ENCODE measurements at places on chromosomes 5 and 9.

DNA sequence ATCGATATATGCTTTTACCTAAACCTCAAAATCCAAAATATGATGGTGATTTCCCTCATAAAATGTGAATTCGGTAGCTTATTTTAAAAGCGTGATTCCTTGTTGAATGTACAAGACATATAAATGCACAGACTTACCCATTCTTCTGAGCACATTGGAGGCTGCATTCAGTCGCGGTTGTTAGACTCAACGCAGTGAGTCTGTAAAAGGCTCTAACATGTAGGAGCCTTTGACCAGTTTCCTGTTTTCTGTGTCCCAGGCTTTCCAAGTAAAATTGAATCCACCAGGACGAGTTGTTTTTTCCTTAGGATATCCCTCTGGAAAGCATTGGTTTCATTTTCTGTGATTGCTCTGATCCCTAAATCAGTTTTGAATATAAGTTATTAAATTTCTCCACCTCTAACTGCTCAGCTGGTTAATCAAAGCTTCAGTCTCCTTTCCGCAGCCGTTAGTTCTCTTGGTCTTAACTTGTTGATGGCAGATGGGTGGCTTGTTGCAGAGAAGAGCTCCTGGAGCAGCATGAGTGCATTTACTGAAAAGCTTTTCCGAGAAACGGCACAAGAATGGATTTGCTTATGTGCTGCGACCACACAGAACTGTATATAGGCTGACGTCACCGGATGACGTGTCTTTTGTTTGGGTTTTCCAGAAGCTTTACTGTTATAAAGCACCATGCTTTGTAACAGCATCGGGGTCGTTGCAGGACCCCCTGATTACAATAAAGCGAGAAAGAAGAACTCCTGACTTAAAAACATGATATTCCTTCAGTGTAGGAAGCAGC is at the start of gene LRRTM2:
LRRTM2 (minus strand) TSS at position 565 of the 781 bp plus-strand sequence; CDS start at position 141, 424 bp downstream.
- no peak for DNase-seq

DNA sequence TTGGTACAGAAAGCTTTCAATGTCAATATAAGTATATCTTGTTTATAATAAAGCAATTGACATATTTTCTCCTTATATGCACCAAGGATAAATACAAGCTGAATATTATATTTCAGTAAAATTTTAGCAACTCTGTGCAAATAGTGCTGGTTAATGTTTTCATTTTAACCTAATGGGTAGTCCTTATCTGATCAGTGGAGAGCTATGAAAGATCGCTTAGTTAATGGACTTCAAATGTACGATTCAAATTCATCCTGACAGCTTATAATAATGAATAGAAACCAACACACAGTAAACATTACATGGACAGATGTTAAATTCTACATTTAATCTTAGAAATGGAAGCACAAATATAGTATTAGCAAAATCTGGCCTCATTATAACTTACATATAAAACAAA is 1495.2 kb upstream of the C9orf72 start:
- no peak for DNase-seq

- no peak for DNase-seq
Measured at GRCh38 chr5:131209506-131210150, 38.9 kb downstream of the LYRM7 start.

- DNase-seq: no peak
Measured at GRCh38 chr5:137960141-137960540, 70.9 kb downstream of the PKD2L2 start.

DNA sequence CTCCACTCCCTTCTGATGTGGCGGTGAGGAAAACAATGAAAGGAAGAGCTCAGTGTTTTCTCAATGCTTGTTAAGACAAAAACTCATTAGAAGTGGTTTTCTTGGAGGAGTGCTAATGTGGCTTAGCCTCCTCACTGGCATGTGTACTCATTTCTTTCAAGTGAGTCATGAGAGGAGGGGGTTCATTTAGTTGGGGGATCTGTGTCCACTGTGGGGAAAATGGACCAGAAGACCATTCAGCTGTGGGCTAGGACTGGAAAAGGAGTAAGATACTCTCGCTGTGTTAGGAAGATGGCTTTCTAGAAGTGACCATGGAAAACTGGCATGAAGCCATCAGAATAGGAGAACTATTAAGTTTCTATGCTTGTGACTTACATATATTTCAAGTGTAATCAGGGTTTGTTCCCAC is 23.5 kb downstream of the KLF9 start:
- no peak for DNase-seq

- DNase-seq: no peak
Measured at GRCh38 chr9:124005029-124005771, 6.4 kb upstream of the LHX2 start.

GRCh38 chr9:129142138-129142935 is 31.1 kb downstream of the PTPA start:
- no peak for DNase-seq

- DNase-seq: no peak
Measured at GRCh38 chr5:6762116-6762515, 48.9 kb downstream of the TENT4A start.

DNA sequence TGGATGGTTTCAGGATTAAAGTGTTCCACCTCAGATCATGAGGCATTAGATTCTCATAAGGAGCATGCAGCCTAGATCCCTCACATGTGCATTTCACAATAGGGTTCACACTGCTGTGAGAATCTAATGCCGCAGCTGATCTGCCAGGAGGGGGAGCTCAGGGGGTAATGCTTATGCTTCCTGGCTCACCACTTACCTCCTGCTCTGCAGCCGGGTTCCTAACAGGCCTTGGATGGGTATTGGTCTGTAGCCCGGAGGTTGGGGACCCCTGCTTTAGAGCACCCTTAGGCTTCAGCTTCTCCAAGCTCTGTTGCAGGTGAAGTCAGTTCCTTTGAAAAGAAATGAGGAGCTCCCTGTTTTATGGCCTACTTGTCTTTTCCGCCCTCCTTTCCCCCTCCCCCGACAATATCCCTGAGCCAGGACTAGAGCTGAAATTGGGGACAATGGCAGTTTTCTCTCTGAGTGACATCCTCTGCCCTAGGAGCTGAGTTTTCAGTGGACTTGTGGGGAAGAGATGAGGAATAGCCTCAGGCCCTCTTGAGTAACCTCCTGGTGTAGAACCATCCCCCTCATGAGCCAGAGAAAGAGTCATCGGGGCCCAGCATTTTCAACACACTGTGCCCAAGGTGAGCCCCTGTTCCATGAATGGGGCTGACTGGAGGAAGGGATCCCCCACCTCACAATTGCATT is 16.2 kb upstream of the MAT2B start:
- DNase-seq: peak; percentile 36

- no peak for DNase-seq
Measured at GRCh38 chr5:164577742-164578141, 1072.3 kb downstream of the MAT2B start.

GRCh38 chr5:176740702-176741496 is 69.5 kb upstream of the UNC5A start:
- DNase-seq: no peak

DNA sequence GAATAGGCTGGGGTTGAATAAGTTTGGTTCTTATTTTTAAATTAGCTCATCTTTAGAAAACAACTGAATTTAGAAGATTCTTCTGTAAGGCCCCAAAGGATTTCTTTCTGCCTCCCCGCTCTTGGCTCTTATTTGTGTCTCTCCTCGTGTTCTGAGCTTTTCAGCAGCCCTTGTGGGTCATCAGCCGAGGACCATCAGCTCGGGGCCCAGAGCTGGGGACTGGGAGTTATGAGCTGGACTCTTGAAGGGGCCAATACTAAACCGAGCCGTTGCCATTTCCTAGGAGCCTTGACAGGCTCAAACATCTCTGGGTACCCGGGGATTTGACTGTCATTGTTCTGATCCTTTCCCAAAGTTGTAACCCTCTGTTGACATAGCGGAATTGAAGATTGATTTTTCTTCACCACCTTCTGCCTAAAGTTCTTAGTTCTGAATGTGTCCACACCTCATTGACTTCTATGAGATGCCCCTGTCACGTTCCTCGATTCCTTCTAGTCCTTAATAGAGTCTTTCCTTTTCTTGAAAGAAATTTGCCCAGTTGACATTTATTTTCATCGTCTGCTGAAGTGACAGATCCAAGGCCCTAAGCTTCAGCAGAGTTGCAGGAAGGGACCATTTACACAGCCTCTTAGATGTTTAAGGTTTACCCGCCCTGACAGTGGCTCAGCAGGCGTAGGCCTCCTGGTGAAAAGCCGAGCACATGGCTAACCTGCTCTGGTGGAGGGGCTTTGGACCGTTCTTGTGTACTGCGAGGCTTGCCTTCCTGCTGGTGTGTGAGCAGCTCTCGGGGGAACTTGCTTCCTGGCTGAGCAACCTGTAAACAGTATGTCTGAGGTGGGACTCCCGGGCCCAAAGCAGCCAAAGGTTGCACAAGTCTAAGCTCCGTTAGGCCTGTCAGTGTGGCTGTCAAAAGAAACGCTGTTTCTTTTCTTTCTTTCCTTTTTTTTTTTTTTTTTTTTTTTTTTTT is 24.0 kb downstream of the ABL1 start:
- DNase-seq: no peak

GRCh38 chr9:93235300-93235960 is 51.5 kb downstream of the WNK2 start:
- no peak for DNase-seq

DNA sequence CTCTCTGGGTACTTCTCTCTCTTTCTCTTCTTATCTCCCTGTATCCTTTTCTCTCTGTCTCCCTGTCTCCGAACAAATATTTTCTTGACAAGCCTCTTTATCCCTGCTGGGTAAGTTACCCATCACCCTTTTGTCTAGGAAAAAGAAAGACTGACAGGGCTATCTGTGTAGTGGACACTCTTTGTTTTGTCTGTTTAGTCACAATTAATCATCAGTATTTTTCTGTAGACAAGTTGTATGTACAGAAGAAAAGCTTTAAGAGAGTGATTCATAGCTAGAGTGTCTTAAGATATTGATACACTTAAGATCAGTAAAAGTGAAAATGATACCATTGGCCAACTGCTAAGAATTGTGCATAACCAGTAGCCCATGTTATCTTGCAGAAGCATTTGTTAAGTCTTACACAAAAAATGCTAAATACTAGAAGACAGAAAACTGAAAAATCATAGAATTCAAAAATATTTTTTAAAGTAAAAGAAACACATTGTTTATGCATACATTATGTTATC is 1043.8 kb upstream of the EDIL3 start:
- no peak for DNase-seq

DNA sequence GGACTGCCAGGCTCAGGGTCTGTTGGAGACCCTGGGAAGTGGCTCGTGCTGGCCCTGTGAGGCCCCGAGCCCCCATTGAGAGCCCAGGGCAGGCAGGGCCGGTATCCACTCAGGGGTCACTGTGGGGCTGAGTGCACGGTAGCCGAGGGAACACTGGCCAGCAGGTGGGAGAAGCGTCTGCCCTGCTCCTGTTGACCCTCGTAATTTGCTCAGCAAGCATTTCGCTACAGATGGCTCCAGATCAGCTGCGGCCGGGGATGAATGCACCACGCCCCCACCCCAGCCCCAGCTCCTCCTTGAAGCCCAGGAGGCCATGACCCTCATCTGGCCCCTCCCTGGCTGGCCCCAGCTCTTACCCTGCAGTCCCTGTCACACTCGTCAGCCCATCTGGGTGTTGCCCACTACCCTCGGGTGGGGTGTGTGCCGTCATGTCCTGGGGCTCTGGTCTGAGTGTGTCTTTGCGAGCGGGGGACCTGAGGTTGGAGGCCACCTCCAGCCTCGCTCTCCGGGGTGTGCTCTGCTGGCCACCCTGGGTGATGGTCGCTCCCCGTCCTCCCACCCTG is 6.1 kb upstream of the NRARP start:
- DNase-seq: no peak

DNA sequence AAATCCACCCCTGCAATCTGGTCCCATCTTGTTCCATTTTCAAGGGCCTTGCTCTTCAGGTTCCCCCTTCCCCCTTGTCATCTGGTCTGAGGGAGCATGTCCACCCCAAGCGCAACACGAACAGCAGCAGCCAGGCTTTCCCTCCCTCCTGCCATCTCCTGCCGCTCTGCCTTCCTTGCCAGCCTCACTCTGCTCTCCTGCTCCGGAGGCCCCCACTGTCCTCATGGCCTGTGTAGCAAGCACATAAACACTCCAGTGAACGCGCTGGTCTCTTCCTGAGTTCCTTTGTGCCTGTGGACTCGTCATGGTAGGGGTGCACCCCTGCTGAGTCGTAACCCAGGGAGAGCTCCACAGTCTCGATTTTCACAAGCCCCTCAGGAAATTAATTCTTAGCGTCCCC is 29.9 kb downstream of the TENT4A start:
- DNase-seq: no peak
